ENCODE measurements at places on chromosomes 7 and 10.

DNA sequence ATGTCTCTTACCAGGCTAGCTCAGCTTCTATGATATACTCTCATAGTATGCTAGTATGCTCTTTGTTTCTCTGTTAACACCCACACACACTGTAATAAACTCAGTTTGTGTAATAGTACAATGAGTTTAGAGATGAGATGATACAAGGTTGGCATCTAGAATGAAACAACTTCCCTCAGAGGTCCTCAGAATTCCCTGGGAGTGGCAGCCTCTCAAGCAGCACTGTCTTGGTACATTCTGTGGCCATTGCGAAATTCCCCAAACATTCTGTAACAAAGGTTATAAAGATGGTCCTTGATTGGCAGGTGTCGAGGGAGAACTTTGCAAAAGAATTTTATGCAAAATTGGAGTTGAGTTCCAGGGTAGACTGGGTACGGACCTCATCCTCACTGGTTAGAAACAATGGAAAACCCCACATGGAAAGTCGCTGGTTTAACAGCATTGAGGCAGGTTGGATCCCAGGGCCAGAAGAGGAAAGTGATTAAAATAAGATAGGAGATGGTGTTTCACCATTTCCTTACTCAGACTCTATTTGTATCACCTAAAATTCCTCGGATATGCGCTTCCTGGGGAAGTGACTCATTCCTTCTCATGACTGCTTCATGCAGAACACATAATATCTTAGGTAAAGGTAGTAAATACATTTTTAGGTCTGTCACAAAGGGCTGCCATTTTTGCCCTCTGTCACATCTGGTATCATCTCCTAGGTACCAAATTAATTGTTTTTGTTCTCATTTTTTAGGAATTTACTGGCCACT, 657.8 kb downstream of the SORCS1 start:
- no peak for DNase-seq

GRCh38 chr7:130363026-130363847, 17.1 kb upstream of the CPA1 start:
- DNase-seq, result no peak

- DNase-seq, result no peak
Measured at GRCh38 chr7:7329326-7329725, 147.0 kb downstream of the C1GALT1 start.

DNA sequence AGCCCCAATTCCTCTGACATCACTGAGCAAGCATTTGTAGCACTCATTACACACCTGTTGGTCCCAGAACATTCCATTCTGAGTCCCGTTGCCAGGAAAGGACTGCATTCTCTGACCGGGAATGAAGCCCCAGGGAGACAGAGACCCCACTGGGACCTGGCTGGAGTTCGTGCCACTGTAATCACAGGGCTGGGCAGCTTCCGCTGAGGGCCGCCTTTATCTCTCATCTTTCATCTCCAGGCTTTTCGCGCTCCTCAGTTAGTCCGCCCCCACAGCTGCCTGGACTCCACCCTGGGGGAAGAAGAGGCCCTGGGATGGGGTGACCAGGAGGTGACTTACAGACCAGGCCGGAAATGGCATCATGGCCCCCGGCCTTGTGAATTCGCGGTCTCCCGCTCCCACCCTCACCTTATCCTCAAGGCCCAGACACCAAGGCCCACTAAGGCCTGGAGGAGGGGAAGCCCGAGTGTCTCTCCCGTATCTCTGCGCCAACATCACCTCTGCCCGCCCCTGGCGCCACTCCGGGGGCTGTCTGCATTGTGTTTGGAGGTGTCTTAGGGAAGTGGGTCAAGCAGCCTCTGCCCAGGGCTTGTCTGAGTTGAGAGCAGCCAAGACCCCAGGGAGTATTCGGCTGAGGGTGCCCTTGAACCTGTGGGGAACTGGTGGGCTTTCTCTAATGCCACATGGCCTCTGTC, 75.4 kb downstream of the PROSER2 start:
- no peak for DNase-seq

GRCh38 chr7:83863906-83864305, 215.0 kb upstream of the SEMA3E start:
- no peak for DNase-seq

GRCh38 chr10:49508249-49508648, 30.7 kb downstream of the ERCC6 start:
- DNase-seq, result no peak

- DNase-seq, result no peak
Measured at GRCh38 chr10:94180576-94180975, 182.2 kb downstream of the NOC3L start.

DNA sequence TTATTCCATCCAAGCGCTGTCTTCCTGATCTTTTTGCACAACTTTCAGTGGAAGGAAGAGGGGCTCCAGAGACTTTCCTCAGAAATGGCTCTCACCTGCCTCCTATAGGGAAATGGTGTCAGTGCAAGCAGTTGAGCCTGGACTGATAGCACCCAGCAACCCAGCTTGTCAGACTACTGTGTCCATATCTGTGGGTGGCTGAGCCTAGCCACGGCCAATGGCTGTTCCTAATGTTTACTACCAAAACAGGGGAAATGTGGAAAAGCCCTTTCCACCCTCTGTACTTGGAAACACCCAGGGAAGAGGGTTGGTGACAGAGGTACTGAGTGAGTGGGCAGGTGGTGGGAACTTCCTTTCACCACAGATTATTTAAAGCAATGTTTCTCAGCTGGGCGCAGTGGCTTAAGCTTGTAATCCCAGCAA, 4.3 kb upstream of the YKT6 start:
- no peak for DNase-seq

DNA sequence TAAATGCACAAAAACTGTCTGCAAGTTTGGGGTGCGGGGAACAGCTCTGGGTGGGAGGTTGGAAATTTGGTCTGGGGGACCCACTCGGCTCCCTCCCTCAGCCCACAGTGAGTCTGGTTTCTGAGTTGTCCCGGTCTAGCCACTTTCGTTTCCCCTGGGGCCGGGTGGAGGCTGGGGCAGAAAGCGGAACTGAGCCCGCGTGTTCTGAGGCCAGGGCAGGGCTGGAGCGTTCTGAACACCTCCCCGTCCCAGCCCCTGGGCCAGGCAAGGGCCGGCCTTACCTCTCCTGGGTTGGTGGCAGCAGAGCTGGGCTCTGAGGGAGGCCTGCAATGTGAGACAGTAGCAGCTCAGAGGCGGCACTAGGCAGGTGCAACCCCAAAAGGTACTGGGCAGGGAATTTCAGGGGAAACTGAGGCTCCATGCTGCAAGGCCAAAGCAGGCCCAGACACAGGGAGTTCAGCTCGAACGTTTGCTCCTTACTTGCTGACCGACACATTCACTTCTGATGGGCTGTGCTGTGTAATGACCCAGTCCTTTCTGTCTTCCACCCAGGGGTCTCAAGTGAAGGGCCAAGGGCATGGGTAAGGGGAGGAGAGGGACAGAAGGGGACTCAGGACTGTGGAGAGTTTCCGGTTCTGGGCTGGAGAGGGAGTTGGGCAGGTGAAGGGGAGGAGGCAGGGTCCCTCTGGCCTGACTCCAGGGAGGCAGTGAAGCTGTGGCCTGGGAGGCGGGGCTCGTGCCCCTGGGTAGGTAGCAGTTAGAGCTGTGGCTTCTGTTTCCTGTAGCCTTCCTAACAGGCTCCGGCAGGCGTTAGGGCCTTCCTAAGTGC, 3.0 kb downstream of the IRF5 start:
- DNase-seq, result no peak

DNA sequence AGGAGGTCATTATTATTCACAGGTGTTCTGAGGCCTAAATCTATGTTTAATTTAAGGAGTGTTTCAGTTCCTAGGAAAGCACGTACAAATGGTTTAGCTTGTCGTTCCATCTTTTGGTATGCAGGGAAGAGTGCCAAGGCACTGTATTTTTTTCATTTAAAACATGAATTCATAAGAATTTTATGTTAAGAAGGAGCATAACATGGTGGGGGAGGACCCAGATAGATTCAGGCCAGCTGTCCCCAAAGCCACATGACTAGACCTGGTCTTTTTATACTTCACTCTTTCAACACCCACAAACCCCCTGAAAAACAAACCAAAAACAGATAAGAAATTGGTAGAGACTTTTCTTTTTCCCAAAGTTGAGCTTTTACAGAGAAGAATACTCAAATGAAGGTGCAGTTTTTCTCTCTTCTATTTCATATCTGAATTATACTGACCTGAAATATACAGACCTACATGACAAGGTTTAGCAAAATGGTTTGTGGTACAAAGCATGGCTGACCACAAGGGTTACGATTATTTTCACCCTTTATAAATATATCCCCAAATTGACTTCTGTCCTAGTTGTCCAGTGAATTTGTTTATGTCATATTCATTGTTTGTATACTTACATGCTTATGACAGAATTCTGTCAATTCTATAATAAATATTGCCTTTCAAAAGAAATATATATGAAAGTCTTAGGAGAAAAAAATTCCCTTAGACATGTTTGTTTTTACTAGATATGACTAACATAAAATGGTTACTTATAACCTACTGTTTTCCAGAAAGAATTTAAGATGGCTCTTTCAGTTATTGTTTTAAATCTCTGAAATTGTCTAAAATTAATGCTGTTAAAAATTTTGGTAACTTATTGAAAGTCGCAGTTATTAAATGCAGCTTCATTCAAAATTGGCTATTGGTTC, 71.3 kb downstream of the AP3M1 start:
- no peak for DNase-seq

- DNase-seq, result no peak
Measured at GRCh38 chr7:84218681-84219080, 24.1 kb upstream of the SEMA3A start.

Data from NCI-H1417 treated with DMSO at 0.1 percent for 48 hours (cell line).